ENCODE measurements at places on chromosomes 2 and 18.

DNA sequence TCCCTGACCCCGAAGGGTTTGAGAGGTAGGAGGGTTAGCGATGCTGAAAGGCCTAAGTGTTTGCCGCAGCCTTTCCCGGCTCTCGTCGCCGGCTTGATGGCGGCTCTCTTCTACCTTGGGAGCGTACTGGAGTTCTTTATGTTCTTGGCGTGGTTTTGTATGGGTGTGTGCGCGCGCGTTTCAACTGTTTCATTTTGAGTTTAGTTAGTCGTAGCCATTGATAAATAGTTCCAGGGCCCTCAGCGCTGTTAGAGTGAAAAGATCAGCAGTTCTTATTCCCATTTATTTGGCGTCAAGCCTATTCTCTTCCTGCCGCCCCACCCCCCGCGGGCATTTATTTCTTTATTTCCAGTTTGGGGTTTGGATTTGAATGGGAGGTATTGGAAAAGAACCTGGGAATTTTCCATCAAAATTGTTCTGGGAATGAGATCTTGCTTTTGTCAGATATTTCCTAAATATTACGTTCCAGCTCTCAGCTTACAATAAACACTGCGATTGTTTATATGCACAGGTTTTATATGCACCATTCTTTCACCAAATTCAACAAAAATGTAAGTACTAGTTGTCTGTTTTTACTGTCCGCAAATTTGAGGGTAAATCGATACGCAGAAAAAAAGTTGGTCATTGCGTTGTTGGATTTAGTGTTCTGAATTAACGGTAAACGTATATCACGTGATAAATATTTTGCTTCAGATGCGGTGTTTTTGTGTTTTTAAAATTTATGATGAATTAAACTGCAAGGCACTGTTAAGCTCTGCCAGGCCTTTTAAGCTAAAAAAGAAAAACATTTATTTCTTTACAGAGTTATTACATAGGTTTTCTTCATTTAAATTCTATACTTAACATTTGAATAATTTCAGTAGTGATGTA, 954 bp downstream of the CCNT2 start:
- no peak for DNase-seq

GRCh38 chr2:144998435-144998834, 478.5 kb upstream of the ZEB2 start:
- no peak for DNase-seq

DNA sequence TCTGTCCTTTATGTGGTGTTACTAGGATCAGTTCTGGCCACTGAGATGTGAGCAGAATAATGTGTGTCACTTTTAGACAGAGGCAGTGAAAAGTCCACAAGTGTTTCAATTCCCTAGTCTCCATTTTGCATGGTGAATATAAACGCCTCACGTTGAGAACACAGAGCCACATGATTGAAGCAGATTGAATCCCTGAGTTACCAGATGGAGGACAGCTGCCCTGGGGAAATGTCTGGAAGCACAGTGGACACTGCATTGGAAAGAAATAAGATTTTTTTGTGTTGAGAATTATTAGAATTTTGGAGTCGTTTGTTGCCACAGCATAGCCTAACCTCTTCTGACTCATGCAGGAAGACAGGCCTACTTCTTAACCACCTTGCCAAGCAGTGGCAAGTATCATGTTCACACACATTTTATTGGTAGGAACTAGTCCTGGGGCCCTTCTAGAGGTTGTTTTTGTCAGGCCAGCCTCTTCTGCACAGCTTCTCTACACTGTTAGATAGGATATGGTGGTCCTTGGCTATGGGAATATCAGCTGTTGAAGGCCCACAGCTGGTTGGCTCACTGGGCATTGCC, 188.6 kb downstream of the TMEM182 start:
- no peak for DNase-seq

DNA sequence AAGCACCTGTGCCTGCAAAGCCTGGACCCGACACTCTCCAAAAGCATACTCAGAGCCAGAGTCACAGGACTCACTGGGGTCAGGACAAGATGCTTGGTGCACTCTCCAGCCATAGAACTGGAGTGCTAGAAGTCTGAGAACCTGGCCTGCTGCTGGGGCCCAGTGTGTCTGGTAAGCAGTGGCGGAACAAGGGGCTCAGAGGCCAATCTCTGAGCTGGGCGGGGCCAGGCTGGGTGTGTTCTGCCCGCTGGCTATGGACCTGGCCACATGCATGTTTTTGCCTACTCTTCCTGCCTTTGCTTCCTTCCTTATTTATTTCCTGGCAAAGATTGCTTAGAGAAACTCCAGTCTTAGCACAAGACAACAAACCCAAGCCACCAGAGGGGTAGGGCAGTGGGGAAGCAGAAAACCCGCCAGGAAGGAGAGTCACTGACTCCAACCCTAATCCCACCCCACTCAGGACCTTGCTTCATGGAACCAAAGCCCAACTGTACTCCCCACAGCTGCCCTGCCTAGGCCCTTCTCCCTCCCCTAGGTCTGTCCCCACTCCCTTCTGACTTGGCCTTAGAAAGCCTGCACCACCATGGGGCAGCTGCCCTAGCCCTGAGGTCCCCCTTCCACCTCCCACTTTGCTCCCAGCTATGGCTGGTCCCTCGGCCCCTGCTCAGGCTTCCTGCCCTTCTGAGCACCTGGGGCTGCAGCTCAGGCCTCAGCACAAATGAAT, 315.5 kb downstream of the CELF4 start:
- no peak for DNase-seq

GRCh38 chr18:76615065-76615733, 120.2 kb upstream of the ZNF516 start:
- DNase-seq, result no peak

GRCh38 chr2:221285148-221285547, 287.0 kb downstream of the EPHA4 start:
- no peak for DNase-seq

GRCh38 chr2:55137024-55137958, 87.0 kb upstream of the RTN4 start:
- no peak for DNase-seq

DNA sequence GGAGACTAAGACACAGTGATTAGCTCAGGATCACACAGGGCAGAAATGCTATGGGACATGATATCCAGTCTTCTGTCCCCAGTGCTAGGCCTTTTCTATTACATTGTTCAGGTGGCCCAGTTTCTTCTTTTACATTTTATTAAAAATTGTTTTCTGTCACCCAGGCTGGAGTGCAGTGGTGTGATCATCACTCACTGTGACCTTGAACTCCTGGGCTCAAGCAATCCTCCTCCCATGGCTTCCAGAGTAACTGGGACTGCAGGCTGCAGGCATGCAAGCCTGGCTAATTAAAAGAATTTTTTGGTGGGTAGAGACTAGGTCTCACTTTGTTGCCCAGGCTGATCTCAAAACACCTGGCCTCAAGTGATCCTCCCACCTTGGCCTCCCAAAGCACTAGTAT, 15.4 kb downstream of the PDK1 start:
- no peak for DNase-seq

GRCh38 chr18:76373297-76373696, 121.7 kb downstream of the ZNF516 start:
- DNase-seq, result no peak

- no peak for DNase-seq
Observed at GRCh38 chr2:134574611-134575330, 144.0 kb downstream of the TMEM163 start.
